ENCODE measurements at places on chromosomes 6 and 20.

GRCh38 chr6:83071023-83071422 is 3.6 kb downstream of the DOP1A start:
- DNase-seq = no peak

GRCh38 chr20:18983796-18984195 is 170.2 kb downstream of the SCP2D1 start:
- DNase-seq = no peak

DNA sequence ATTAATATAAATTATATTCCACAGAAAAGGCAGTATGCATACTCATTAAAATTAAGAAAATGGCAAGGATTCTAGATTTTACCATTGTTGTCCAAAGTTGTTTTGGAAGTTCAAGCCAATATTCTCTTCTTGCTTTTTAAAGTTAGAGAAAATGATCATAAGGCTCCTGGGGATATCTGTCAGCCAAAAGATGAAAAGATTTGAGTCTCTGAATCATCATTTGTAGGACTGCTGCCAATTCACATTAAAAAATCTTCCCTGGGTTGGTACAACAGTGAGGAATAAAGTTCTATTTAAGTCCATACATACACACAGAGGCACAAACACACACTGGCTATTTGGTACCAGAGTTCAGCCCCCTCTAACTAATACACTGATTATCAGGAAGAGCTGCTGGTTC is 620.1 kb downstream of the COL12A1 start:
- no peak for DNase-seq

DNA sequence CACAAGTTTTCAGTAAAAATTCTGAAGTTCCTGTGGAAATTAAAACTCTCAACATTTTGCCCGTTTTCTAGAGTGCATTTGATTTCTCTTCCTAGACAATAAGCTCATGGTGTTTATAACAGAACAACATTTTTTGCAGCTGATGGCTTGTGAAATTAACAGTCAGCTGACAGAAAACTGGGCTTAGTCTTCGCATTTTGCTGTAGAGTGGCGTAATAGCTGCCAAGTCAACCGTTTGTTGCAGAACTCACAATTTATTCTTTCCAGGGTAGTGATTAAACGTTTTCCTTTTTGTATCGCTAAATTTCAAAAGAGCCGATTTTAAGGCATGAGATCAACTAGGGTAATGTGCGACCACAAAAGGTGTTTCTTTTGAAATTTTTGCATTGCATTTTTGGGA is 1.4 kb downstream of the SPO11 start:
- peak; percentile 9 for DNase-seq

GRCh38 chr6:4512051-4512471 is 264.1 kb upstream of the CDYL start:
- DNase-seq = no peak

DNA sequence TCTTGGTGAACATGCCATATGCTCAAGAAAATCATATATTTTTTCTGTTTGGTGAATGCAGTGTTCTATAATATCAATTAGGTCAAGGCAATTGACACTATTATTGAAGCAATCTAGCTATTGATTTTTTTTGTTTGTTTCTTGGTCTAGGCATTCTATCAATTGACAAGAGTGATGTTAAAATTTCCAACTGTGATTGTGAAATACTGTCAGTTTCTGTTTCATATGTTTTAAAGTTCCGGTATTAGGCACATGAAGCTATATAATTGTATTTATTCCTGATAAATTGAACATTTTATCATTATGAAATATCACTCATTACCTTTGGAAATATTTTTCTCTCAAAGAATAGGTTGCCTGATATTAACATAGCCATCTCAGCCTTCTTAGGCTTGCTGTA is 653.4 kb downstream of the HDGFL1 start:
- DNase-seq = no peak

- no peak for DNase-seq
Observed at GRCh38 chr20:19742974-19743639, 15.0 kb upstream of the RIN2 start.

- no peak for DNase-seq
Observed at GRCh38 chr6:157953580-157954091, 28.0 kb upstream of the SYNJ2 start.

DNA sequence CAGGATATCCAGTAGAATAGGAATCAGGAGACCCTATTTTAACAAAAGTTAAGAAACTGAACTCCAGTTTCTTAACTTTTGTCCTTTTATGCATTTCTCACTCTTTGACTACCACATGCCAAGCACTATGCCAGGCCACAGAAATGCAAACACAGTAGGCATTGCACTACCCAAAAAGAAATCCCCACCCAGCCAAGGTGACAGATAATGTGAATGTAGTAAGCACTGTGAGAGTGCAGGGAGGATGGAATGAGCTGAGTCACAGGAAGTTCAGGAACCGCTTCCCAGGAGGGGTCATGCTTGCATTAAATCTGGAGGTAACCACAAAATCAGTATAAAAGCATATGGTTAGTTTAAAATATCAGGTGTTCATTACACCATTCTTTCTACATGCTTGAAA is 20.1 kb upstream of the FAM83C start:
- peak; percentile 51 for DNase-seq

DNA sequence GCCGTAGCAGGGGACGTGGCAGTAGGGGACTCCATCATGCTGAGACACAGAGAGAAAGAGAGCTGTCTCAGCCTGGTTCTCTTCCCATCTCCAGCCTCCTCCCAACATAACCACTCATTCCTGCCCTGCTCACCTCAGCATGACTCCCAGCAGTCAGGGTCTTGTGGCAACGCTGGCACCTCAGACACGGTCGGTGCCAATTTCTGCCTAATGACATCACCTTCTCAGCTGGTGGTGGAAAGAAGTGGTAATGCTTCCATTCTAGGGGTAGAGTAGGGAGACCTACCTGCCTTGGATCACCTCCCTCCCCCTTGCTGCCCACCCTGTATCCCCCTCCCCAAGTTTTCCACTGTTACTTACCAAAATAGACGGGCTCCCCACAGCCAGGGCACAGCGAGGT is 2.5 kb downstream of the CRIP3 start:
- no peak for DNase-seq

DNA sequence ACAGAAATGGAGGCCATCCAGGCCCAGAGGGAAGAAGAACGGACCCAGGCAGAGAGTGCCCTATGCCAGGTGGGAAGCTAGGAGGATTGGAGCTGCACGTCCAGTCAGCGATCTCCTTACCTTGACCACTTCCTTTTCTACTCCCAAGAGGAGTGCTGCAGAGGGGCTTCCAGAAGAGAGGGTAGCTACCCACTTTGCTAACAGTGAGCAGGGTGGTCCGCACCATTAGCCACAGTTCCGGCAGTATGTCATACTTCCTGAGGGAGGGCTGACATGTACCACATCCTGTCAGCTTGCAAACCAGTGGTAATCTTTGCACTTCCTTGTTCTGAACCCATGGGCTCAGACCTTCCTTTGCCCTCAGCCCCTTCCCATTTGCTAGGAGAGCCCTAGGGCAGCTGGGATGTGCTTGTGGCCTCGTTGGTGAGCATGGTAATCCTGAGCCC is 35.4 kb downstream of the CEP250 start:
- DNase-seq = peak; percentile 91

DNA sequence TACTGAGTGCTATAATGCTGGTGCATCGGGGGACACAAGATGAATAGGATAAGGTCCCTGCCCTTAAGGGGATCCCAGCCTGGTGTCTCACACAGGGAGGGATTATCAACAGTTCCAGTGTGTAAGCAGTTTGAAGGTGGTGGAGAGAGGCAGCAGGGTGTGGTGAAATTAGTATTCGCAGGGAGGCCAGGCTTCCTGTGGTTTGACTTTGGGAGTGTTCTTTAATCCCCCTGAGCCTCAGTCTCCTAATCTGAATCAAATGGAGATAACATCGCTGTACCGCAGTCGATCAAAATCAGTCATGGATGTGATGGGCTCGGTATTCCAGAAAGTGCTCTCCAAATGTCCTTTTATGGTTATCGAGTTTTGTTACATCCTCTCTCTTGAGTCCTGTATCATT is 288.1 kb upstream of the SUPT3H start:
- no peak for DNase-seq

- peak; percentile 25 for DNase-seq
Observed at GRCh38 chr6:170207586-170208181, 83.2 kb downstream of the DLL1 start.

DNA sequence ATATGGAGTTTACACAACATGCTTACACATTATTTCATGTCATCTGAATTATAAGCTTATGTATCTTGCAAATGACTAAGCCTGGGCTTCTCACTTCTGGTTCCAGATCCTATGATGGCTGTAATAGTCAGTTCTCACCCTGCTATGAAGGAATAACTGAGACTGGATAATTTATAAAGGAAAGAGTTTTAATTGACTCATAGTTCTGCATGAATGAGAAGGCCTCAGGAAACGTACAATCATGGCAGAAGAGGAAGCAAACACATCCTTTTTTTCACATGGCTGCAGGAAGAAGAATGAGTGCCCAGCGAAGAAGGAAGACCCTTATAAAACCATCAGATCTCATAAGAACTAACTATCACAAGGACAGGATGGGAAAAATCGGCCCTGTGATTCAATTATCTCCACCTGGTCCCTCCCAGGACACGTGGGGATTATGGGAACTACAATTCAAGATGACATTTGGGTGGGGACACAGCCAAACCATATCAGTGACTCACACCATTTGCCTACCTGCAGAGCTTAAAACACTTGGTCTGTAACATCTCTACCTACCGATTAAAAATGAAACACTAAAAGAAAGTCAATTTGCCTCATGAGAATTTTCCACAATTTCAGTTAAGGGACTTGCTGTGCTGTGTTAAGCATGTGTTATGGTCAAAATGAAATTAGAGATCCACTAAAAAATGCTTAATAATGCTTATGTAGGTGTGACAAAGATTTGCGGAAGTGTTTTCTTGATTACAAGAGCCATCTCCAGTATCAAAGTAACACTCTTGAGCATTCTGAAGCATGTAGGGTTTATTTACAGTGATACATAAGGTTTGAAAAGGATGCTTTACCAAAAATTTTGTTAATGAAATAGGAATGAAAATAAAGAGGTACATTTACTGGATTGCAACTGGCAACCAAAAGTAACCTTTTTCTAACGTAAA is 2.2 kb upstream of the RWDD1 start:
- DNase-seq = no peak

- DNase-seq = no peak
Observed at GRCh38 chr6:131729550-131729949, 18.7 kb upstream of the CTAGE9 start.
